Cerebellum (tissue), 4 donors: ENCODE measurements at places on chromosomes 5 and 9. TPM values are rescaled to one million over a fixed set of nuclear protein-coding genes. Genes with fewer than 3 reads are reported as not detected.

DNA sequence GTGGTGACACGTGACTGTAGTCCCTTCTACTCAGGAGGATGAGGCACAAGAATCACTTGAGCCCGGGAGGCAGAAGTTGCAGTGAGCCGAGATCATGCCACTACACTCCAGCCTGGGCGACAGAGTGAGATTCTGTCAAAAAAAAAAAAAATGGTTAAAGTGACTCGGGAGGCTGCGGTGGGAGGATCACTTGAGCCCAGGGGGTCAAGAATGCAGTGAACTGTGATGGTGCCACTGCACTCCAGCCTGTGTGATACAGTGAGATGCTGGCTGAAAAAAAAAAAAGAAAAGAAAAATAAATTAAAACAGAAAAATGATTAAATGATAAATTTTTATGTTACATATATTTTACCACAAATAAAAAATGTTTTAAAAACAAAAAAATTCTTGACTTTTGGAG, 51.9 kb downstream of the KLF4 start:
- DNase-seq, result no peak

DNA sequence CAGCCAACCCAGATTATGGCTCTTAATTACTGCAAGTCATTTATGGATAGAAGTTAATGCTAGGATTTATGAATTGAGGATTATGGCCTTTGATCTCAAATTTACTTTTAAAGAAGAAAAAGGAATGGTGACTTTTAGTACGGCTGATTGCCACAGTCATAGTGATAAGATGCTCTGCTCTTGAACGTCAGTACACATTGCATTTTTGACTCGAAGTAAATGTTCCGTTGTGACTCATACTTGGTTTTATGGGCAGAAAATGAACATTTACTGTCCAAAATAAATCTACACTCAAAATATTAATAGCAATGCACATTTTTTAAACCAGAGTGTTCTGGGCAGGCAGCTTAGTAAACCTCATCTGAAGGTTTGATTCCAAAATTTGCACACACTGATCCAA, 830 bp downstream of the ADAMTSL1 start:
- no peak for DNase-seq

DNA sequence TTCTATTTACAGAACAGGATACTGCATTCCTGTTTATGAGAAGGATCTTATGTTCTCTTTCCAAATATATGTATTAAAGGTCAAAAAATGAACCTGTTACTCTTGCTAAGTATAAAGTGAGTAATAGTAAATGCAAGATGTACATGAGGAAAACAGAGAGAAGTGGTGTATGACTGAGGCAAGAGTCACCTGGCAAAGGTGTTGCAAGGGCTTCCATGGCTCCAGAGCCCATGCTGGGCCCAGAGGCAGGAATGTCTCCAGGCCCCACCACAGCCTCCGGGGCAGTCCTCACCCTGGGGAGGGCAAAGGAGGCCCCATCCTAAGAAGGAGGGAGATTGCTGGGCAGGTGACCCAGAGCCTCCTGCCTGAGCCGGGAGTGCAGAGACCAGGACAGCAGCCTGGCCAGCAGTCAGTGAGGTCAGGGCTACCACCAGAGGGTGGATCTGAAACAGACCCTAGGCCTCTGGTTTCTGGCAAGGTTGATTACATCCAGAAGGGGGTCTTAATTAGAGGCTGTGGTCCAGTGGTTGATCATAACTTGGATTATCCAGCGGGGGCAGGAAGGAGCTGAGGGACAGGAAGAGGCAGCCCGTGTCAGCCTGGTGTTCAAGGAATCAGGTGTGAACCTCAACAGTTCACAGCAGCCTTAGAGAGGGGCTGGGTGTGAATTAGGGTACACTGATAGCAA, 57.3 kb upstream of the CPLX2 start:
- no peak for DNase-seq

DNA sequence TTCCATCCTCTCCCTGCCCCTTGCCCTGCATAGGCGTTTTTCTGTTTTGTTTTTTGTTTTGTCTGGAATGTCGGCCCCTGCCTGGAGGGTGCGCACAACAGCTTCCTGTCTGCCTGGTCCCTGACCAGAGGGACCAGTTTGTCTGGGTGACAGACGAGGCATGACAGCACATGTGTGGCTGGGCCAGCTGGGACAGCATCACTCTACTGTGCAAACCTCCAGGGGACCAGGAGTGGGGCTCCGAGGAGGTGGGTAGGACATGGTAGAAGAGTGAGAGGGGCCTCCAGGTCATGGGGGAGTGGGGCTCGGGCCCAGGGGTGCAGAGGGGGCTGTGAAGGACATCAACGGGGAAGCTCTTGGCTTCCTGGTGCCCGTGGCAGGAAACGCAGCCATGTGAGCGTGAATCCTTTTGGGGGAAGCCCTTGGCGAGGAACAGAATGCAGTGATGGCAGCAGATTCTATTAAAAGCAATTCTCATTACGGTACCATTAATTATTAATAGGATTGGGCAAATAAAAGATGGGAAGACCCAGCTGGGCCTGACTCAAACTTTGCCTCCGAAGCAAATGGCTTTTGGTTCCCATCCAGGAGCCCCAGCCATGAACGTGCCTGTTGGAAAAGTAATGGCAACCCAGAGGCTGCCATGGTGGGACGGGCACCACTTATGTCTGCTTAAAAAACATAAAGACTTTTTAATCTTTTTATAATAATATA, 184.4 kb upstream of the IER5L start:
- no peak for DNase-seq

- DNase-seq, result no peak
Measured at GRCh38 chr5:54902791-54903473, 82.5 kb downstream of the ESM1 start.

DNA sequence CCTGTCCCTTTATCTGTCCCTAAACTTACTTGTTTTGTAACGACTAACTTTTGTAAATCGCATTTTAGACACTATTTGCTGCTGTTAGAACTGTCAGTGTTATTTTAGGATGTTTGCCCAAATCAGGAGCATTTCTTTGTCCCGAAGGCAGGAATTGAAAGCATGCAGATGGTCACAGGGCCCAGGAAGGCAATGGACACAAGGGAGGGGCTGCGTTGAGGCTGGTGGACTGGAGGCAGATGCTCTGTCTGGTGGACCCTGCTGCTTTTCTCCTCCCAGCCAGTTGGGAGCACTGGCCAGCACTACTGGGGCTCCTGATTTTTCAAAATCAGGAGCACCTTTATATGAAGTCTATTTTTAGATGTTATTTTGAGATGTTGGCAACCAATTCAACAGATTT, 31.7 kb downstream of the DOCK2 start:
- DNase-seq, result no peak

- no peak for DNase-seq
Measured at GRCh38 chr5:39422728-39423285, 2.0 kb downstream of the DAB2 start.

DNA sequence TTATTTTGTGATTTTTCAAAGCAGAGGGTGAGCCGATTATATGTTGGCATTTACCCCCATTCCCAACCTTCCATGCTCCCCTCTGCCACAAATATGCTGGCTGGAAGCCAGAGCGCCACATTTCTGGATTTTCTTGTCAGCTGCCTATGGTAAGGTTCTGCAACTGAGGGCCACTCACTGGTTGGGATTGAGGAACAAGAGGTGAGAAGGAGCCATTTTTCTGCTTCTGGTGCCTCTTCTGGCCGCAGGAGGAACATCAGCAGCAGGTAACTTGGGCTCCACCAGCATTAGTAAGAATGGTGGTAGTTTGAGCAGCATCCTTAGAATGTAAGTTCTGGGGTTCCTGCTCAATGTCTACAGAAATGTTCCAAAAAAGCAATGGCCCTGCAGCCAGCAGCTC, 159.5 kb upstream of the MAST4 start:
- no peak for DNase-seq

DNA sequence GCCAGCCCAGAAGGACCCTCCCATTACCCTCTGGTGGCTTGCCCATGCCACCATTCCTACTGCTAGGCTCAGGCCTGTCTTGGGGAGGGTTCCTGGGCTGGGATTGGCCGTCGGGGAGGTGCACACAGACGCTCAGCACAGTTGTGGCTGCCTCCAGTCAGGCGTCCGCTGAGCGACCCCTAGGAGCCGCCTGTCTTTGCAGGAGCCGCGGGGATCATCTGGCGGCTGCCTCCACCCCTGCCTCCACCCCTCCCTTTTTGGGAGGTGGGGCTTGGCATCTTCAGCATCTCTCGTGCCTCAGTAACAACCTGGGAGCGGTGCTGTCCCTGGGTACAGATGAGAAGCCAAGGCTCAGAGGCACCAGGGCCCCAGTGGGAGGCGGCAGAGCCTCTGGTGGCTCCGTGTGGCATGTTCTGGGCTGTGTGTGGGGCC, 39.6 kb downstream of the RXRA start:
- no peak for DNase-seq

GRCh38 chr9:6109571-6109970, 94.1 kb upstream of the RANBP6 start:
- no peak for DNase-seq

Gene CARD9
- 1.9 TPM for total RNA-seq

Gene CD180
- total RNA-seq, result 0.64 TPM

Gene CDX1
- total RNA-seq, result not detected

Gene LRRC26
- 0.91 TPM for total RNA-seq

Gene CER1
- 1.2 TPM for total RNA-seq
